Tongue (tissue), 3 donors: ENCODE measurements at places on chromosomes 11 and 22. TPM values are rescaled to one million over a fixed set of nuclear protein-coding genes. Genes with fewer than 3 reads are reported as not detected.

DNA sequence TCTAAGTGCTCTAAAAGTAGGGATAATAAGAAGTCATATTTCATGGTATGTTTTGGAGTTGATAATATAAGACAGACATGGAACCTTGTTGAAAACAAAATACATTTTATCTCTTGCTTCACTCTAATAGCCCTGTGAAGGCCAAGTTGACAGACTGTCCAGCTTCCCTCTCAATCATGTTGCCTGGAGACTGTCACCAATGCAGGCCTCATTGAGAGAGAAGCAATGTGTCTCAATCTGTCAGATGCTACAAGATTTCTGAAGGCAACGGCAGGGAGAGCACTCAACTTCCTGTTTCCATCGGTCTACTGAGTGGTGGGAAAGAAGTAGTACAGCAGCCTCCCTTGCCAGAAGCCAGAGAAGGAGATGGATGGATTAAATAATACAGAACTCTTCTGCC, 23.6 kb upstream of the FJX1 start:
- DNase-seq, result no peak

DNA sequence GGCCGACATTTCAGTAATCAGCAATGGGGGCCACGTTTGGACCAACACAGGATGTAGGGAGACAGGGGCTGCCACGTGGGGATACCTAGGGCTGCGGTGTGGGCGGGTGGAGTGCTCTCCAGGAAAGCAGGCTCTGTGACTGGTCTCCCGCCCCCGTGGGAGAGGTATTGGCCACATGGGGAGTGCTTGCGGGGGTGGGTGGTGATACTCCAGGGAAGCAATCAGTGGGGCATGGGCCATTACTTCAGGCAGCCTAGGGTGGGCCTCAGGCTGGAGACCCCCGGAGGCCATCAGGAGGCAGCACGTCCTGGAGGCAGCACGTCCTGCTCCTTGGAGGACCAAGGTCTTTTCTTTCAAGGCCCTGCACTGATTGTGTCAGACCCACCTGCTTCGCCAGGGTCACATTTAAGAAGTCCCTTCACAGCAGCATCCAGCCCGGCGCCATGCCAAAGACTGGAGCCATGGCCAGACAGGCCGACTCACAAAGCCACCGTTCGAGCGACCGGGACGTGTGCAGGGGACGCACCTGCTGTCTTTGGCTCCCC, 3.0 kb upstream of the MUC2 start:
- no peak for DNase-seq

DNA sequence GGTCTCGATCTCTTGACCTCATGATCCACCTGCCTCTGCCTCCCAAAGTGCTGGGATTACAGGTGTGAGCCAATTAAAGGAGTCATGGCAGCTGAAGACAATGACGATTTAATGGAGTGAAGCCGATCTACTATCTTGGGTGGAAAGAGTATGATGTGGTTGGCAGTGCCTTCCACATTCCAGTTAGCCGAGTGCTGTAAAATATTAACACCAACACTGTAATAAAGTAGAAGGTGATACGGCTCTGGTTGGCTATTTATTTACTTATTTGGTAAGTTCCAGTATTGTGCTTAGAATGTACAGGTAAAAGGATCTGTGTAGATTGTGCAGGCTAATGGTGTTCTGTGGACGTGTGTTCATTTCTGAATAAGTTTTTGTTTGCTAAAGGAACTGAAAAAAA, 149.6 kb upstream of the MTMR2 start:
- no peak for DNase-seq

- DNase-seq, result no peak
Observed at GRCh38 chr22:46749682-46750529, 11.9 kb upstream of the CERK start.

GRCh38 chr11:72760539-72761405, 8.6 kb upstream of the ARAP1 start:
- no peak for DNase-seq

- DNase-seq, result no peak
Observed at GRCh38 chr11:61021661-61022212, 50.3 kb downstream of the CD6 start.

DNA sequence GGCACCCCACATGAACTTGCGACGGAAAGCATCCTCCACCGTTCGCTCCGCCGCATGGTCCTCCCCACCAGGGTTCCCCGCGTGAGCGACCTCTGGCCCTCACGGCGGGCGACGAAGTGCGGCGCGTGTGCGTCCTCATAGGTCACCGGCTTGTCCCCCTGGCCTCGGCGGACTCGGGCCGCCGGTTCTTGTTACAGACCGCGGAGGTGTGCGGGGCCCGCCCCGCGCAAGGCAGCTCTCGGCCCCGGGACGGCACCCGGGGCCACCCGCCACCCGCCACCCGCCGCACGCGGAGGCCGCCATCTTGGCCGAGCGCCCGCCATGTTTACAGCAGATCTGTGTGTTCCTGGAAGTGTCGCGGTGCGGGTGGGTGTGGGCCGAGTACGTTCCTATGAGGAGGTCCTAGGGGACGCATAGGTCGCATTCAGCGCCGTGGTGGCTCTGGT, 3.5 kb upstream of the IFITM2 start:
- DNase-seq, result no peak

GRCh38 chr22:46591930-46592329, 28.3 kb upstream of the GRAMD4 start:
- DNase-seq, result no peak

DNA sequence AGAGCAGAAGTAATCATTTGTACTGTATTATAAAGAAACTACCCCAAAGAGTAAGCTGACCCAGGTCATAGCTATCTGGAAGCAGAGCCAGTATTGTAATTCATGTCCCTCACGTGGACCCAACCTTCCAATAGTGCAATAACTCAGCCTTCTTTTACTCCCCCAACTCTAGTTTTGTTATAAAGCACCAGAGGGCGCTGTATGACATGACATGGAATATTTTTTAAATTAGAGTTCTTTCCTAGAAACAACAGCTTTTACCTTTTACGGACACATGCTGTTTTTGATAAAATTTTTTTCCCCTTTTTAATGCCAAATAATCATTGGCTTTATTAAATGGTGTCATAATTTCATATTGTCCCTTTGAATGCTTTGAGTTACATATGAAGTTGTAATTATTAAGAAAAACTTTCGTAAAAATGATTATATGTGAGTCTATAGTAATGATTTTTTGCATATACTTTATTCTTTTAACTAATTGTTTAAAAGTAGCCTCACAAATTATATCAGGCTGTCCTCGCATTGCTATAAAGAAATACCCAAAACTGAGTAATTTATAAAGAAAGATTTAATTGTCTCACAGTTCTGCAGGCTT, 76.9 kb downstream of the DKK3 start:
- DNase-seq, result peak; percentile 77

- DNase-seq, result no peak
Observed at GRCh38 chr22:20405291-20405930, 11.5 kb downstream of the ZNF74 start.

- no peak for DNase-seq
Observed at GRCh38 chr22:48699511-48699910, 1128.2 kb downstream of the BRD1 start.

- peak; percentile 45 for DNase-seq
Observed at GRCh38 chr11:10488934-10489691, 34.0 kb downstream of the AMPD3 start.

DNA sequence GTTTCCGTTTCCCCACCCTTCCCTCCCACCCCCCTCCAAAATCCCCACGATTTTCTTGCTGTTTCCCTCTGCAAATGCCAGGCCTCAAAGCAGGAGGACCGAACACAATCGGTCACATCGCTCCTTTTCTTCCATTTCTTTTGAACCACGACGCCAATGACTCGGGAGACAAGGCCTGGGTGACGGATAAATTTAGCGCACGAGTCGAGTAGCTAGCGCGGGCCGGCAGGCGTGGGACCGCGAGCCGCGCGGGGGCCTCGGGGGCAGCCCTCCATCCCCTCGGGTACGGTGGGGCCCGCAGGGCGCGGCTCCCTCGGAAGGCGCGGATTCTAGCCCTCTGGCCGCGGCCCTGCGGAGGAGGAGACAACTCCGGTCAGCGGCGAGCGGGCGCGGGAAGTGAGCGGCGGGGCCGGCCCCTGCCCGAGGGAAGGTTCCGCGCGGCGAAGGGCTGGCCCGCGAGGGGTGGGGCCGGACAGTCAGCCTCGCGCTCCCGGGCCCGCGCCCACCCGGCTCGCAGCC, 414 bp downstream of the JOSD1 start:
- no peak for DNase-seq

- DNase-seq, result no peak
Observed at GRCh38 chr11:11961399-11962028, 46.9 kb downstream of the DKK3 start.

- DNase-seq, result no peak
Observed at GRCh38 chr22:26342745-26343410, 86.2 kb upstream of the ASPHD2 start.

DNA sequence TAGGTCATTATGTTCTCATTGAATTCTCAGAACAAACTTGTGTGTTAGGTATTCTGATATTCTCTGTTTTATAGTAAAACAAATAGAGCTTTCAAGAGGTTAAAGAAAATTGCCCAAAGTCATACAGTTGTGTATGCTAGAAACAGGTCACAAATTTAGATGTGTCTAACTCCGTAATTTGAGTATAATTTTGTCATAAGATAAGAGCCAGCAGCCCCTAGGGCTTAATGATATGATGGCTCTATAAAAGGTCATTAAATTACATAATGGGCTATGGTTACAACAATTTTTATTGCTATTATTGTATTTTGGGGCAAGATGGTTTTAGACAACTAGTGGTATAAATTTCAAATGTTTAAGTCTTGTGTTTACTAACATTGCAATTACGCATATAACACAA, 701.9 kb downstream of the LUZP2 start:
- DNase-seq, result no peak

GRCh38 chr22:44572414-44573207, 74.6 kb upstream of the RTL6 start:
- no peak for DNase-seq

DNA sequence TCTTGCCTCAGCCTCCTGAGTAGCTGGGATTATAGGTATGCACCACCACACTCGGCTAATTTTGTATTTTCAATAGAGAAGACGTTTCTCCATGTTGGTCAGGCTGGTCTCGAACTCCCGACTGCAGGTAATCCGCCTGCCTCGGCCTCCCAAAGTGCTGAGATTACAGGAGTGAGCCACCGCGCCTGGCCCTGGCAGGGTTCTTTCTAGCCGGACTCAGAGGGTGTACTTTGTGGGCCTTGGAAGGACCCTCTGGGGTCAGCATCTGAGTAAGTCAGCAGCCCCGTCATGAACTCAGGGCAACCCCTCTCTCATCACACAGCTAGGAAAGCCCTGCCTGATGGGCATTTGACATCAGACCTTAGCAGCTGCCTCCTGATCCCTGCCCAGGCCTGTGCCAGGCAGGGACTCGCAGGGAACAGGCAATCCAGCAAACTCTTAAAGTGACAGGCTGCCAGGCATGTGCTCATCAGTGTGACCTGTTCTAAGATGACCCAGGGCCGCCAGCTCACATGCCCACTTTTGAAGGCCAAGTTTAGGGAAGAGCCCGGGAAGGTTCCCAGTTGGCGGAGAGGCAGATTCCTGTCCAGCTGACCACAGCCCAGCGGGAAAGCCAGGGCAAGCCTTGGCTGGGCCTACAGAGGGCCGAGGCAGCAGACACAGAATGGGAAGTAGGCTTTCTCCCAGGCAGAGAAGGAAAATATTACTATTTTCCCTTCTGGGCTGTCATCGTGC, 92.9 kb downstream of the MORC2 start:
- peak; percentile 37 for DNase-seq

GRCh38 chr11:12161137-12161536, 50.7 kb downstream of the MICAL2 start:
- peak; percentile 40 for DNase-seq

DNA sequence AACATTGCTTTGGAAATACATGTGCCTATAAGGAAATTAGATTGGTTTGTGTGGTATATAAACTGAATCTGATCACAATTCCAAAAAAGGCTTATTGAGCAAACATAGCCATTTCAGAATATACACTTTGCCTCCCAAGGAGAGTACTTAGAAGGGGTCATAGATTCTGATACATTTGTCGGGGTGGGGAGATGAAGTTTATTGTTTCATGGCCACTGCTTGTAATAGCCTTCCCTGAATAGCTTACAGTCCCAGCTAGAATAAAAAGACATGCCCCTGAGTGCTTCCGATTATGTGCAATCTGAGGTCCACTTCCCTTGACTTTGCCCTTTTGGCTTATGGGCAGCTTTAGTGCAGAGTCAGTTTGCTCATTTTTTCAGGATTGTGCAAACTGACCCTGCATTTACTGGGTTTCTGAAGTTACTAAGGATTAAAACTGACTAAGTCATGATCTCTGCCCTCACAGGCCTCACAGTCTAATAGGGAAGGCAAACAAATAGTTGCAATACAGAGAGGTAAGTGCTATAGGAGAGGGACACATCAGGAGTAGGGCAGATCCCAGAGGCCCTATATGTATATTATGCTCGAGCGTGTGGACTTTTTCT, 184.2 kb downstream of the BLID start:
- no peak for DNase-seq

GRCh38 chr11:109093354-109093753, 328.6 kb upstream of the C11orf87 start:
- DNase-seq, result no peak

GRCh38 chr11:7428196-7428595, 57.1 kb upstream of the OLFML1 start:
- no peak for DNase-seq

- DNase-seq, result no peak
Observed at GRCh38 chr22:42194953-42195352, 64.3 kb upstream of the CYP2D6 start.

GRCh38 chr11:120178561-120179056, 32.2 kb upstream of the OAF start:
- DNase-seq, result no peak

GRCh38 chr11:128595221-128595620, 7.9 kb upstream of the ETS1 start:
- DNase-seq, result no peak

GRCh38 chr11:68412593-68413475, 47.7 kb upstream of the PPP6R3 start:
- DNase-seq, result peak; percentile 61

GRCh38 chr22:41862160-41862529, 29.2 kb downstream of the SREBF2 start:
- DNase-seq, result no peak

GRCh38 chr11:97856666-97857065, 1164.1 kb upstream of the CNTN5 start:
- DNase-seq, result no peak

- no peak for DNase-seq
Observed at GRCh38 chr22:20405931-20406685, 12.2 kb downstream of the ZNF74 start.

- DNase-seq, result no peak
Observed at GRCh38 chr22:50339945-50340879, 2.9 kb upstream of the PPP6R2 start.

SIK3 gene
- 32.0 TPM for total RNA-seq

FJX1 gene
- total RNA-seq, result 9.2 TPM

CCDC87 gene
- 0.10 TPM for total RNA-seq

INS gene
- not detected for total RNA-seq

APOBEC3A gene
- total RNA-seq, result 3.7 TPM

DLG2 gene
- total RNA-seq, result 14.4 TPM

TSGA10IP gene
- not detected for total RNA-seq

CYB5R2 gene
- 4.9 TPM for total RNA-seq

BRSK2 gene
- total RNA-seq, result 0.41 TPM

BIK gene
- total RNA-seq, result 1.0 TPM

GNAZ gene
- total RNA-seq, result 4.4 TPM

KRTAP5-4 gene
- total RNA-seq, result not detected

TRPC6 gene
- total RNA-seq, result 20.7 TPM

SLC16A8 gene
- not detected for total RNA-seq

YWHAH gene
- total RNA-seq, result 84.2 TPM
